M059J (cell line): ENCODE measurements at places on chromosomes 5 and 9. TPM values are rescaled to one million over a fixed set of nuclear protein-coding genes. Genes with fewer than 3 reads are reported as not detected.

NCS1 gene
- total RNA-seq = 30.0 and 49.5 TPM in 2 replicates

ZNF454 gene
- total RNA-seq = 0.05 and 0.54 TPM in 2 replicates

CCDC152 gene
- total RNA-seq = 1.6 and 3.0 TPM in 2 replicates

GCNT4 gene
- total RNA-seq = 0.79 and 1.2 TPM in 2 replicates

KCNN2 gene
- 0.15 and 0.74 TPM in 2 replicates for total RNA-seq

GPR150 gene
- 0.34 and 2.4 TPM in 2 replicates for total RNA-seq

FST gene
- total RNA-seq = 0.99 and 6.8 TPM in 2 replicates
